Caki2 (cell line): ENCODE measurements at places on chromosomes 13 and 19.

DNA sequence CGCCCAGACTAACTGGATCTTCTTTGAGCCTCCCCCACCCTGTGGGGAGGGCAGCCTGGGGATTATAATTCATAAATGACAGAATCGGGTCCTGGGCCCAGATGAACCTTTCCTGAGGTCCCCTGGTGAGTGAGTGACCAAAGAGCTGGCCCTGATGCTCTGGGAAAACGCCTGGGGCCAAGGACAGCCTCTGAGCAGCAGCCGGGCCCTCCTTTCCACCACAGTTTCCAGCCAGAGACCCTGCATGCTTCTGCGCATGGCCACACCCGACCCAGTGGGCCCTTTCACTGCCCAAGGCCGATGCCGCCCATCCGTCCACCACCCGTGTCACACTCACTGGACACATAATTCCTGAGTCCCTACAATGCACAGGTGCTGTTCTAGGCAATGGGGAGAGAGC is 43.6 kb upstream of the CCNE1 start:
- no peak for DNase-seq

GRCh38 chr13:98475522-98475921 is 101.4 kb downstream of the STK24 start:
- DNase-seq, result no peak

- DNase-seq, result peak; percentile 65
Observed at GRCh38 chr13:106376401-106377112, 158.9 kb downstream of the EFNB2 start.

DNA sequence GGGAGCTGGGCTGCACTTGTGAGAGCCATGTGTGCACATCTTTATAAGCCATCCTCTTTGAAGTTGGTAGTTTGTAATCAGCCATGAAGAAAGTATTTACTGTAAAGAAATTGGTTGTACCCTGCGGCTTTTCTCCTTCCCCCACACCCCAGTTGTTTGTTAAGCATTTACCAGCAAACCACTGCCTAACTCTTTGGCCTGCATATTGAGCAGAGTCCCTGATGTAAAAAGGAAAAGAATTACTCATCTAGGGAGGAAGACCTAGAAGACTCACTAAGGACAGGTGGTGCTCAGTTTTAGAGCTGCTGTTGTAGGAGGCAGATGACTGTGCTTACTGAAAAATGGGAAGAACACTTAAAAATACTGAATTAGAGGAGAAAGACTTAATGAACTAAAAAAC is 245.3 kb downstream of the PCCA start:
- no peak for DNase-seq

DNA sequence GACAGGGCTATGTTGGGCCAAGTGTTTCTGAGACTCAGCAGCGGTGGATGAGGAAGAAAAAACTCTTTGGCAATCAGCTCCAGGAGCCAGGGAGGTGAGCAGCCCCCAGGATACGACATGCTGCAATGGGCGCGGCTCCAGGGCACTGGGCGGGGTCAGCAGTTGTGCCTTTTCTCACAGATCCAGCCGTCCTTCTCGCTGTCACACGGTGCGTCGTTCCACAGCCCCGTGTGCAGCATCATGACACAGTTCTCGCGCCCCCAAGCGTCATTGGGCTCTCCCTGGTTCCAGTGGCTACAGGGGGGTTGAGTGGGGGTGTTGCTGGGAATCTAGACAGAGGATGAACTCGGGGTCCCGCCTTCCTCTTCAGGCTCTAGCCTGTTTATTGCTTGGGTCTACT is 2.7 kb downstream of the CLEC4G start:
- DNase-seq, result no peak
